A549 treated with Mapracorat at 1 μM for 4 hours (cell line): ENCODE measurements at places on chromosomes 2 and 18. TPM values are rescaled to one million over a fixed set of nuclear protein-coding genes. Genes with fewer than 3 reads are reported as not detected.

The CDH2 gene
- total RNA-seq = 33.8 to 49.4 TPM (median 45.3 TPM) in 5 replicates

The MAPRE3 gene
- total RNA-seq = 9.4 to 12.8 TPM (median 10.7 TPM) in 5 replicates

The LRRC30 gene
- total RNA-seq = not detected in 5 replicates

The HS6ST1 gene
- total RNA-seq = 8.6 to 12.4 TPM (median 11.6 TPM) in 5 replicates

The RABL2A gene
- total RNA-seq = 8.0 to 10.4 TPM (median 10.1 TPM) in 5 replicates

The REG1A gene
- total RNA-seq = not detected in 5 replicates

The HOXD10 gene
- total RNA-seq = 4.4 to 6.4 TPM (median 5.4 TPM) in 5 replicates

The SCYGR4 gene
- not detected in 5 replicates for total RNA-seq

The UGT1A10 gene
- total RNA-seq = 0.06 TPM in 1 of 5 replicates, not detected in the others

The EDAR gene
- total RNA-seq = 0.03 to 0.12 TPM (median 0.05 TPM) in 3 of 5 replicates, not detected in the others

The LYG2 gene
- not detected in 5 replicates for total RNA-seq

The SNORC gene
- total RNA-seq = 4.7 to 14.3 TPM (median 11.0 TPM) in 5 replicates

The FOXD4L1 gene
- 0.16 to 0.63 TPM (median 0.31 TPM) in 5 replicates for total RNA-seq

The CYBRD1 gene
- 25.8 to 34.2 TPM (median 31.4 TPM) in 5 replicates for total RNA-seq

The IRS1 gene
- total RNA-seq = 11.5 to 17.0 TPM (median 15.6 TPM) in 5 replicates

The ICOS gene
- not detected in 5 replicates for total RNA-seq

The EHBP1 gene
- 34.0 to 46.9 TPM (median 40.5 TPM) in 5 replicates for total RNA-seq

The EIF4E2 gene
- total RNA-seq = 83.5 to 170 TPM (median 87.0 TPM) in 5 replicates

The ALPG gene
- 0.23 to 0.45 TPM (median 0.28 TPM) in 5 replicates for total RNA-seq
